ENCODE measurements at places on chromosomes 4 and X.

DNA sequence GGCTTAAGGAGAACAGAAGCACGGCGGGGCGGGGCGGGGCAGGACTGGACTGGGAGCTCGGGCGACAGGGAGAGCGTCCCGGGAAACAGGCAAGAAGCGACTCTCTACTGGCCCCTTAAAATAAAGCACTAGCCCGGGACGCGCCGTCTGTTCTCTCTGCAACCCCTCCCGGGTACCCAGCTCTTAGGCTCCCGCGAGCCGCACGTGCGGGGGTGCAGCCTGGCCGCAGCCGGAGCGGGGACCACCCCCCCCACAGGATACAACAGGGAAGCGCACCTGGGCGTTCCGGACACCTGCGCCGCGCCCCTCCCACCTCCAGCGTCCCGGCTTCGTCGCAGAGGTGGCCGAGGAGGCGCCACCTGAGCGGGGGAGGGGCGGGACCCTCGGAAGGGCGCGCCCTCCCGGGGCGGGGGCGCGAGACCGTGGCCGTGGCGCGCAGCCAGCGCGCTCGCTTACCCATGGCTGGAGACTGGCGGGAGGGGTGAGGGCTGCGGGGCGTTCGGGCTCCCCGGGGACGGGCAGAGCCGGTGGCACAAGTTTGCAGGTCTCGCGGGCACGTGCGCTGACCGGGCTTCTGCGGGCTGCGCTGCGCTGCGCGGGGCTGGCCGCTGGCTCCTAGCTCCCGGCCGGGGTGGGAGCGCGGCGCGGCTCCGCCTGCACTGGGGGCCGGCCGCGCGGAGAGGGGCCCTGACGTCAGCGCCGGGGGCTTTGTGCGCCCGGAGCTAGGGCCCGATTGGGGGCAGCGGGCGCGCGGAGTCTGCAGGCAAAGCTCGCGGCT is 91.5 kb downstream of the GEMIN8 start:
- DNase-seq, result no peak

DNA sequence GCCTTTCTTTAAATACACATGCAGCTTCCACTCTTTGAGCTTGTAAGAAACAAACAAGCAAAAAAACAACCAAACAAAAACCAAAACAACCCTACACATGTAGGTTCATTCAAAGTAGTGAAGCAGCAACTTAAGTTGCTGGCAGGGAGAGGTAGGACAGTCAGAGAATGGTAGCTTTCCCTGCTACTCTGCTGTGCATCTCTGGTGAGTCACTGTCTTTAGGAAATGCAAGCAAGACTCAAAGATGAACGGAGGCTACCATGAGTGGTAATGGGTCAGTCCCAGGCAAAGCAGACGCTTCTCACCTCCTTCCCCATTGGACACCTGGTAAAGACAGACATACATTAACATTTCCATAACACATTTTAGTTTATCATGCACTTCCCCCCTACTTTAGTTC is 43.2 kb downstream of the PGRMC2 start:
- no peak for DNase-seq

GRCh38 chrX:3134316-3134945 is 93.2 kb downstream of the ARSF start:
- no peak for DNase-seq

DNA sequence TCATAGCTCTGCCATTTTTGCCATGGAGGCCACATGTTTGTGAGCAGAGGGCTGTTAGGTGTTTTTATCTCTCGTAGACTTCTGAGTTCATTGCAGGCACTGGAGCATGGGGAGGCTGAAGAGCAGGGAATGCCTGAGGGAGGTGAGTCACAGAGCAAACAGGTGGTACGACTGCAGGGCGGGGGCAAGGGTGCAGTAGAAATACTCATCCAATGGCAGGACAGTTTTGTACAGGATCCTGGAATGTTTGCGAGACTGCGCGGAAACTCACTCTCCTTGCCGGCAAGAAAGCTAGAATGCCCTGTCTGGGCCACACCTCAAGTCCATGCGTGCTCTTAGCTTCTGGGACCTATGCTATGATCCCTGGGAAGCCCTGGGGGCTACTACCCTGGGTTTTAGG is 20.0 kb upstream of the VCX2 start:
- DNase-seq, result no peak

DNA sequence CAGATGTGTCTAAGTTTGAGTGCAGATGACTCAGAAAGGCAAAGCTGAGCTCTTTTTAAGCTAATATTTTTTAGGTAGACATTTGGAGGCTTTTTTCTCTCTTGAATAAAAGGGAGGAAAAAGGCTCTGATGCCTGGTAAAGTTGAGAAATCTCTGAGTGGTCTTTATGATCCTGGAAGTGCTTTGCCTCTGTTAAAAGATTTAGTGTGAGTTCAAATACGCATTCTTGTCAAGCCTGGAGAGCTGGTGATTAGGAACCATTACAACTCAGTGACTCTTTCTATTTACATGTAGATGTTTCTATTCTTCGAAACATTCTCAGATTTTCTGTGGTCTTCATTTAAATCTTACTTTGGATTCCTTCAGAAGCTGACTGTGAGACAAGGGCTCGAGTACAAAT is 143.4 kb upstream of the MED14 start:
- no peak for DNase-seq

- peak; percentile 93 for DNase-seq
Observed at GRCh38 chr4:75630174-75630936, at the start of gene CDKL2. Gene CDKL2, minus strand, starts transcription at chr4:75630528. Its CDS starts 4,540 bp downstream, at chr4:75625988.

DNA sequence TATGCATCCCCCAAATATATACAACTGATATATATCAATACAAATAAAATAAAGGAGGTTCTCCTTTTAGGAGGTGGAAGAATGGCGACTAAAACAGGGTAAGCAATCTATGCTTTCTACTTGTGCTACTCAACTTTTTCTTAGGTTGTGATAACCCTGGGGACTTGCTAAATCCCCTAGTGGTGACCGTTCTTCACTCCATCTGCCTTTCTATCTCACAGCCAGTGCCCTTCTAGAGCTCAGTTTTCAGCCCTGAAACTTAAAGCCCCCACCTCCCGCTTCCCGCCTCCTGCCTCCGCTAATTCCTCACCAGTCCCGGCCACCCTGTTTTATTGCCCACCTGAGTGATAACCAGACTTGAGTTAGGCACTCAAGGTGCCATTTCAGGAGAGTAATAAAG is 15.5 kb upstream of the ESX1 start:
- DNase-seq, result no peak

DNA sequence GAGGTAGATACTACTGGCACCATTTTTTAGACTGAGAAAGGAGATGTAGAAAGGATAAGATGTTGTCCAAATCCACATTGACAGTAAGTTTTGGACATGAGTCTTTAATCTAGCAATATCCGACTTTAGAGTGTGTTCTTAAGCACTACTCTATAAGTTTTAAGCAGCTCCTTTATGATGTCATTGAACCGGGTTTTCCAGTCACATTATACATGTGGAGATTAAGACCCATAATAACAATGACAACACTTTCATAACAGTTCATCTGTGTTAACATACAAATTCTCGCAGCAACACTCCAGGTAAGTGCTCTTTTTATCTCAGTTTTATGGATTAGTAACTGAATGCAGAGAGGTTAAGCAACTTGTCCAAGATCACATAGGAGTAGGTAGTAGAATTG is 30.3 kb upstream of the CXCL8 start:
- DNase-seq, result no peak

GRCh38 chr4:184612074-184612473 is 37.2 kb downstream of the CASP3 start:
- DNase-seq, result no peak

DNA sequence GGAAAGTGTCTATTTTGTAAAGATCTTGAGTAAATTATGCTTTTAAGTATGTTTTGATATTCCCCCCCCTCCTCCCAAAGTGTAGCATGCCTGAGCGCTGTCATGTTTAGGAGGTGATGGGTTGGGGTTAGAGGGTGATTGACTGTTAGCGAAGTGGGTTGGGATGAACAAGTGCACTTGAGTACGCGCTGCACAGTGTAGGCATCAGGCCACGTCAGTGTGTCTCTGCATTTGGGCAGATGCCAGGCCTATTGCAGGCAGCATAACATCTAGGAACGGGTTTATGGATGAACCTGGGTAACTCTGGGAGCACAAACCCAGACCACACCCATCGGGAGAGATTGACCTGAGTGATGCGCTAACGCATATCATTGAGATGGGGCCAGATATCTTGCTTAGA is 111.2 kb downstream of the TBL1X start:
- no peak for DNase-seq

GRCh38 chr4:15398001-15398400 is 29.8 kb upstream of the C1QTNF7 start:
- DNase-seq, result no peak

DNA sequence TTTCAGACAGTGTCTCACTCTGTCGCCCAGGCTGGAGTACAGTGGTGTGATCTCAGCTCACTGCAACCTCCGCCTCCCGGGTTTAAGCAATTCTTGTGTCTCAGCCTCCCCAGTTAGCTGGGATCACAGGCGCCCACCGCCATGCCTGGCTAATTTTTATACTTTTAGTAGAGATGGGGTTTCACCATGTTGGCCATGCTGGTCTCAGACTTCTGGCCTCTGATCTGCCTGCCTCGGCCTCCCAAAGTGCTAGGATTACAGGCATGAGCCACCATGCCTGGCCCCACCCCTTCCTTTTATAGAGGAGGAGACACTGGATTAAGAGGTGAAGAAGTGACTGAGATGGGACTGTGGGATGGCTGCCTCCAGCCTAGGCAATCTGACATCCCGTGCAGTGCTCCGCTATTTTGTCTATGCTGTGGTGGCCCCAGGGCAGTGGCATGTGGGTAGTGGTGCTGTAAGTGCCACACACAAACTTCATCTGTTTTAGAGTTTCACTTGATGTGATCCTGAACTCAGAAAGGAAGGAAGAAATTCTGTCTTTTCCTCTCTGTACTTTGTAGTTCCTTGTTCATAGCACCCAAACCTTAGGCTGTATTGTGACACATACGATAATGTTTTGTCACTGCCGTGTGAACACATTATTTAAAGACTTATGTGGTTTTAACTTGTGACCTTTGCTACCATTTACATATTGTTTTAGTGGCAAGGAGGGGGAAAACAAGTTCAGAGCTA is 48.9 kb downstream of the FNIP2 start:
- no peak for DNase-seq

GRCh38 chr4:123403080-123403604 is 6.5 kb downstream of the SPRY1 start:
- DNase-seq, result no peak

DNA sequence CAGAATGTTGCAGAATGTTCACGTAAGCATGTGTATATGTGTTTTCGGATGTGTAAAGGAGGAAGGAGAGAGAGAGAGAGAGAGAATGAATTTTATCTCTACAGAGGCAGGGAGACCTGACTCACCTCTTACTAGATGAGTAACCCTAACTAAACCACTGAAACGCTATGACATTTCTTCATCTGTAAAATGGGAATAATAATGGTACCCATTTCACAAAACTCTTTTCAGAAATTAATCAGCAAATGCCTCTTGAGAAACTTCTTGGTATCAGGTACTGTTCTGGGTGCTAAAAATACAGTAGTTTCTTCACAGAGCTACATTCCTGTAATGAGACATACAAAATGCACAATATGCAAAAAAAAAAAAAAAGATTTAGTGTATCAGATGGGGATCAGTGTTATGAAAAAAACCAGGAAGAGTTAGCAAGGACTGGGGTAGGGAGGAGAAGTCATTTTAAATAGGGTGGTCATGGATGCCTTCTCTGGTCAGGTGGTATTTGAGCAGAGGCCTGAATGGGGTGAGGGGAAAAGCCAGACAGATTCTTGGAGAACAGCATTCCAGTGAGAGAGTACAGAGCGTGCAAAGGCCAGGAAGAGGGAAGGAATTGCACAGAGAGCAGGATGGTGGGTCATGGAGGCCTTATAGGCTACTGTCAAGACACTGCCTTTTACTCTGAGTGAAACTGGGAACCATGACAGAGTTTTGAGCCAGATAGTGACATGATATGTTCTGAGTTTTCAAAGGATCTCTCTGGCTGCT is 84.9 kb upstream of the SPANXB1 start:
- DNase-seq, result no peak

DNA sequence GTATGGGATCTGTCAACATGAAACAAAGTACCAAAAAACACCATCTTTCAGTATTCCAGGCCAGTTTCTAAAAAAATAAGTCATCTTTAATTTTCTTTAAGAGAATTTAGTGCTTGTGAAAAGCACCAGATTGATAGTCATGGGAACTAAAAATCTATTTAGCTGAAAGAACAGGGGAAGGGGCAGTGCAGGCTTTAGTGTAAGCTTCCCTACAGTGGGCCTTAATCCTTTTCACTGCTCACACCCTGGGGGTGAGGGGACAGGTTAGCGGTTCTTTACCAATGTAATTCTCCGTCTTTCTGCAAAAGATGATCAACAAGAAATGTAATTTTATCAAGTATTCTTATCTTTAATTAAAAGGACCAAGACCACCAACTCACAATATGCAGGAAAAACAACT is 47.1 kb downstream of the CHIC2 start:
- no peak for DNase-seq

DNA sequence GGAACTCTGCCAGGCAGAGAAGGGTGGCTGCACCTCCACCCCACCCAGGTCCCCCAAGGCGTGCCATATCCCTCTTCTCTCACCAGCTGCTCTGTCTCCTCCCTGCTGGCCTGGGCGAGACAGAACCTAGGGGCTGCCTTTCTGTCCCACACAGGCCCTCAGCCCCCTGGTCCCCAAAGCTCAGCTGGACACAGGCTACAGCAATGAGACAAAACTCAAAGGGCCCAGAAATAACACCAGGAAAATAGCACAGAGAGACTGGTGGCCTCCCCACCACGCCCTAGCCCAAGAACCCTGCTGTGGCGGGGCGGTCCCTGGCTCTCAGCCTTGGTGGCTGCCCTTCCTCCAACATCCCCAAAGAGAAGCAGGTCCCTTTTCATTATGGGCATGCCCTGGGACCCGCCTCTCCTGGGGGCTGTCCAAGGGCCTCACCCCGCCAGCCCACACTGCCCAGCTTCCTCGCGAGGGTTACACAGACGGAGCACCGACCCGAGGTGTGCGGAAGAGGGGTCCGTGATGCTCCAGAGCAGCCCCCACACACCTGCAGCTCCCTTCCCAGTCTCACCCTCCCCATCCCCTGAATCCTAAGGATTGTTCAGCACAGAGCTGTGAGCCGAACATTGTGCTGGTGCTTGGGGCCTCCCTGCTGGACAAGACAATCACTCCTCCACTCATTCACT is 67.7 kb upstream of the HMX1 start:
- no peak for DNase-seq

GRCh38 chr4:94262163-94263016 is 54.7 kb downstream of the SMARCAD1 start:
- DNase-seq, result no peak

- no peak for DNase-seq
Observed at GRCh38 chr4:149026696-149027095, 584.5 kb upstream of the NR3C2 start.

GRCh38 chrX:154541896-154542722 is 4.5 kb downstream of the G6PD start:
- no peak for DNase-seq

DNA sequence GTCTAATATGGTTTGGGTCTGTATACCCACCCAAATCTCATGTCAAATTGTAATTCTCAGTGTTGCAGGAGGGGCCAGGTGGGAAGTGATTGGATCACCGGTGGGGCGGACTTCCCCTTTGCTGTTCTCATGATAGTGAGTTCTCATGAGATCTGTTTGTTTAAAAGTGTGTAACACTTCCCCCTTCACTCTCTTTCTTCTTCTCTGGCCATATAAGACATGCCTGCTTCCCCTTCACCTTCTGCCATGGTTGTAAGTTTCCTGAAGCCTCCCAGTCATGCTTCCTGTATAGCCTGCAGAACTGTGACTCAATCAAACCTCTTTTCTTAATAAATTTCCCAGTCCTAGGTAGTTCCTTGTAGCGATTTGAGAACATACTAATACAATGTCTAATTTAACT is 19.7 kb upstream of the SCRG1 start:
- no peak for DNase-seq

GRCh38 chrX:103615781-103616371 is 8.1 kb downstream of the TCEAL3 start:
- DNase-seq, result no peak

GRCh38 chr4:75696071-75696470 is 22.9 kb upstream of the G3BP2 start:
- no peak for DNase-seq
